ENCODE measurements at places on chromosomes 11 and 22. TPM values are rescaled to one million over a fixed set of nuclear protein-coding genes. Genes with fewer than 3 reads are reported as not detected.

- DNase-seq = no peak
These were observed 54.9 kb downstream of the ARHGAP8 start for GRCh38 chr22:44807232-44807631.

CYP2D6 gene
- not detected for total RNA-seq

DNA sequence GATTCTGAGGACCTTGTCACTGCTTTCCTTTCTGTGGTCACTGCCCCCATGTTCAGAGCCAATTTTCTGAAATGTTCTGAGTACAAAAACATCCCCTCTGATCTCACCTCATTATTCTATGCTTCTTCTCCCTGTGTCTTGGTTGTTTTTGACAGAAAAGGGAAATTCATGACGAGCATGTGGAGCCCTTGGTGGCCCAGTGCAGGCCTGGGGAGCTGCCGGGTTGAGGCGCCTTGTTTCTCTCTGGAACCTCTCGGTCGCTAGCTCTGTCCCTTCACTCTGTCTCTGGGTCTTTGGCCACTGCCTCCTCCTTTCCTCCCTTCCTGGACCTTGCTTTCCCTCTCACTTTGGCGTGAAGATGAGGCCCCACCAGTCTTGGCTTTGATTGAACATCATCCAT, 63.0 kb upstream of the THY1 start:
- no peak for DNase-seq

DNA sequence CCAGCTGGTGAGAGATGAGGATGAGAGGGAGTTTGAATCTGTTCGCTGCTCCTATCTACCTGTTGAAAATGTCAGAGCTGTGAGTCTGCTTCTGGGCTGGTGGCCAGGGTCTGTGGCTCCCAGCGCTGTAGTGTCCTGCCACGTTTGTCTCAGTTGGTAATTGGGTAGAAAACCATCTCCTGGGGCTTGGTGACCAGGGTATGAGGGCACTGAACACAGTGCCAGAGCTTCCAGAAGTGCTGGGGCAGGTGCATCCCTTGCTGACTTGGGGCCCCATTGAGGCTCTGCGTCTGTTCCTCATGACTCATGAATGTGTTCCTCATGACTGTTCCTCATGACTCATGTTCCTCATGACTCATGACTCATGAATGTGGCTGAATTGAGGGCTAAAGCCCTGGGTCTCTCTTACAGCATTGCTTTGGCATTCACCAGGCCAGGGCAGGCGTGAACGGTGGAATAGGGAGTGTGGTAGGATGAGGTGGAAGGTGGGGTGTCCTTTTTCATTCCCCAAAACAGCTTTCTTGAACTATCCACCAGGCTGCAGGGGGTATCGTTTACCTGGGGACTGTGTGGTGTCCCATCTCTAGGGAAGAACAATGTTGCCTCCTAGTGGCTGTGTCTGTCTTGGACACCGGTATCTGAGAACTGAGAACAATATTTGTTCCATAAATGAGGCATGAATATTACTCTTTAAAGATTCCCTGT, 139.5 kb downstream of the COMMD9 start:
- DNase-seq = peak; percentile 94

GRCh38 chr11:69160296-69161116, 4.8 kb downstream of the SMIM38 start:
- no peak for DNase-seq

GRCh38 chr11:17683377-17684161, 35.8 kb upstream of the MYOD1 start:
- peak; percentile 50 for DNase-seq
